ENCODE measurements at places on chromosomes 7 and 10.

DNA sequence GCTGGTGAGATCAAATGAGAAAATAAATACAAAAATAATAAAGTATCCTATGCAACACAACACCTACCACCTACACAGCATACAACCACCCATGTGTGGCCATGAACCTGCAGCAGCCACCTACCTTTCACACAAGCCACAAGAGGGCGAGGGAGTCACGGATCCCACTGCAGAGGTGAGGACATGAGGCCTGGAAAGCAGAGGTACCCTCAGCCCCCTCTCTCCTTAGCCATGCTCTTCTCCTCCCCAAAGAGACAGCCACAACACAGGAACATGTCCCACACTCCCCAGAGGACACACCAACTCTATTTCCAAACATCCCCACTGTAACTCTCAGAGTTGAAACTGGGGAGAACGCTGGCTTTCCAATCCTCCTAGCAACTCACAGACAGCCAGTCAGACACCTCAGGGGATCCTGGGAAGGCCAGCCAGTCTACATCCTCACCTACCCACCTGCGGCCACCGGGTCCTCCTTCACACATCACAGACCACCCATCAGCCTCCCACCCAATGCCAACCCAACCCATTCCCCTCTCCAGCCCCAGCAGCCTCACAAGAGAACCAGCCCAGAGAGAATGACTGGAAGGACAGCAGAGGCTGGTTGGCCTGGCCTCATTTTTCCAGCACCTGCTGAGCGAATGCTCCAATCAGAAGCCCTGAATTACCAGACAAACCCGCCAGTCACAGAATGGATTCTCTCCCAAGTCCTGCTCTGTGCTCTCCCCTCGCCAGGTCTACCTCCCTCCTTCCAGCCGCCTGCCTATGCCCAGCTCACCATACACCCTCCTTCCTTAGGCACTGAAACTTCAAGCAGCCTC, 18.4 kb downstream of the DLG5 start:
- no peak for DNase-seq

DNA sequence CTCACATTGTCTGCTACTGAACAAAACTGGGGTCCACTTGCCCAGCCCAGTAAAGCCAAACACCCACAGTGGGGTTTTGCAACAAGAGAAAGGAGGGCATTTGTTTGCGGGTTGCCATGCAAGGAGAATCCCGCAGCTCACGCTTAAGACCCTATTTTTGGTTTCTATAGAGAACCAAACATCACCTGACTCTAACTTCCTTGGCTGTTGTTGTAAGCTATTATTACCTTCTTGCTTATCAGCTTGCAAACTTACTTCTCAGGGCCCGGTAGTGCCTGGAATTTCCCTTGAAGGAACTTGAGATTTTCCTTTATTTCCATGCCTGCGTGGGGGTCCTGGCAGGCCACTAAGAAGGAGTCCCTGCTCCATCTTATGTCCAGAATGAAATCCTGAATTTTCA, 20.7 kb downstream of the IFIT3 start:
- DNase-seq = no peak

- no peak for DNase-seq
These were observed 57.9 kb downstream of the AKR1C4 start for GRCh38 chr10:5254488-5254887.

GRCh38 chr7:66362136-66362535, 157.0 kb downstream of the TPST1 start:
- no peak for DNase-seq

DNA sequence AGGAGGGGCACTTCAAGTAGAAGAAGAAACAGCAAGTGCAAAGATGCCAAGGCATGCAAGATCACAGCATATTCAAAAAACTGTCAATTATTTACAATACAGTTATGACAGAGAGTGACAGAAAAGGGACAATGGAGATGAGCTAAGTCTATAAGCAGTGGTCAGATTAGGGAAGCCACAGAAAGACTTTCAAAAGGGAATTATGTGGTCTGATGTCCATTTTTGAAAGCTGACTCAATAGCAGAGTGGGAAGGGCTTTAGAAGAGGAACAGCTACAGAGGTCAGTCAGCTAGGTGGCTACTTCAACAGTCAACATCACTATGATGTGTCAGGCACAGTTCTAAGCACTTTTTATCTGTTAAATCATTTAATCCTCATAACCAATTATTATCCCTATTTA, 45.2 kb upstream of the SPOCK2 start:
- DNase-seq = no peak

- DNase-seq = no peak
These were observed 29.3 kb downstream of the SPAG6 start for GRCh38 chr10:22374489-22375126.
